ENCODE measurements at places on chromosomes 1 and 21.

DNA sequence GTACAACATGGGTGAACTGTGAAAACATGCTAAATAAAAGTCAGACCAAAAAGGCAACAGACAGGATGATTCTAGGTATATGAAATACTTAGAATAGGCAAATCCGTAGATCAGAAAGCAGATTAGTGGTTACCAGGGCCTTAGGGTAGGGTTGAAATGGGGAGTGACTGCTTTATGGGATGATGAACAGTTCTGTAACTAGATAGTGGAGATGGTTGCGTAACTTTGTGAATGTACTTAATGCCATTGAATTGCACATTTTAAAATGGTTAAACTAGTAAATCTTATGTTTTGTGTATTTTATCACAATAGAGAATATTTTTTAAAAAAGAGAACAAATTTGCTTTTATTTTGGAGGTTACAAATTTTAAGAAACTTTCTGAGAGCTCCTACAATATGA lies 17.4 kb downstream of the ZNF326 start:
- H3K27ac ChIP-seq: no peak overlapping the region
- H3K4me3 ChIP-seq: no peak overlapping the region
- no peak for DNase-seq
- no peaks in the 10 kb centered on the region for H3K4me1 ChIP-seq
- peaks cover 31% of the 10 kb centered on the region for H3K36me3 ChIP-seq
- H3K27me3 ChIP-seq: no peaks in the 10 kb centered on the region

DNA sequence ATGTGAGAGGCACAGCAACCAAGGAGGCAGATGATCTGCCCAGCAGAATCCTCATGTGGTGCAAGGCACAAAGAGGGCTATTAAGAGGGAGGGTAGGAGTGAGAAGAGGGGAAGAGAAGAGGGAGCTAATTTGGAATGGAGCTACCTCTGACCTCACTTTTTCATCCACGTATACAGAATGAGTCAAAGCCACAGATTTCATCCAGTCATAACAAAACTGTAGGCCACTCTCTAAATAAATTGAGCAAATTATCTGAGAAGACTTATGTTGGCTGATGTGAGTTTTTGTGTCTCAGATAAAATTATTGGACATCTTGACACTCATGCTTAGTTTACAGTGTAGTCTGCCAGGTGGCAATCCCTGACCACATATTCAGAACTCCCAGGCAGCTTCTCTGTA lies 325.6 kb downstream of the TTLL7 start:
- H3K4me3 ChIP-seq: no peak overlapping the region
- H3K27me3 ChIP-seq: peaks cover 1% of the 10 kb centered on the region
- no peaks in the 10 kb centered on the region for H3K4me1 ChIP-seq
- peaks cover 2% of the 10 kb centered on the region for H3K36me3 ChIP-seq
- no peak overlapping the region for H3K27ac ChIP-seq
- no peak for DNase-seq

GRCh38 chr1:177586429-177586828 lies 383.4 kb downstream of the SEC16B start:
- no peak overlapping the region for H3K27ac ChIP-seq
- no peaks in the 10 kb centered on the region for H3K36me3 ChIP-seq
- no peak for DNase-seq
- peaks cover 3% of the 10 kb centered on the region for H3K27me3 ChIP-seq
- H3K4me3 ChIP-seq: no peak overlapping the region

DNA sequence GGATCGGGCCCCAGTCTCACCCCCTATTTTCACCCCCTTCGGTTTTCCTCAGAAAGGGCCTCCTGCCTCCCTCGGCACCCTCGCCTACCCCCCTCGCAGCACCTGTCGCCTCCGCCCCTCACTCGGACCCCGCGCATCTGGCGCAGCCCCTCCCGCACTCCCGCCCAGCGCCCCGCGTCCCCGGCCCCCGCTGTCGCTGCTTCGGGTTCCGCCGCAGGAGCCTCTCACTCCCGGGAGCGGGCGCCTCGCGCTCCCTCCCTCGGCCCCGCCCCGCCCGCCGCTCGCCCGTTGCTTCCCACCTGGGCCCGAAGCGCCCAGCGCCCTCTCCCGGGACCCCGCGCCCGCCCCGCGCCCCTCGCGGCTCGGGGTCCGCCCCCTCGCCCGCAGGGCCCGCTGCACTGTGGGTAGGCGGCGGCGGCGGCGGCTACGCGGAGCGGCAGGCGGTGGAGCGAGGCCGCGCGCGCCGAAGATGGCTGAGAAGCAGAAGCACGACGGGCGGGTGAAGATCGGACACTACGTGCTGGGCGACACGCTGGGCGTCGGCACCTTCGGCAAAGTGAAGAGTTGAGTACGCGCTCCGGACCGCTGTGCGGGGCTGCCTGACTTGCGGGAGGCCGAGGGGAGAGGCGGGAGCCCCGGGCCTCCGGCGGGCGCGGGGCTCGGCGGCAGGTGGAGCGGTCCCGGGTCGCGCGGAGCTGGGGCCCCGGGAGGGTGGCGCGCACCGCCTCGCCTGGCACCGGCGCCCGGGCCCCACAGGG lies at the start of gene PRKAA2:
Gene PRKAA2 (plus strand): TSS at position 396 of the 758 bp plus-strand sequence. CDS start 74 bp downstream, at position 470.
- H3K4me1 ChIP-seq: peaks cover 9% of the 10 kb centered on the region
- no peak within 1 kb of the TSS for H3K27ac ChIP-seq
- H3K36me3 ChIP-seq: no peaks in the 10 kb centered on the region

- H3K27ac ChIP-seq: no peak overlapping the region
- no peak for DNase-seq
- H3K4me3 ChIP-seq: peak overlapping the region; percentile 3
These were observed 58.5 kb upstream of the BCL10 start for GRCh38 chr1:85334962-85335361.

GRCh38 chr1:213162338-213162737 lies 111.3 kb downstream of the RPS6KC1 start:
- H3K4me3 ChIP-seq: no peak overlapping the region
- H3K27ac ChIP-seq: peak overlapping the region; percentile 2
- no peak for DNase-seq

GRCh38 chr1:152252157-152252556 lies 28.2 kb upstream of the HRNR start:
- H3K36me3 ChIP-seq: no peaks in the 10 kb centered on the region
- H3K27me3 ChIP-seq: peaks cover 4% of the 10 kb centered on the region

GRCh38 chr1:40797668-40798010 lies 14.1 kb downstream of the KCNQ4 start:
- no peak overlapping the region for H3K27ac ChIP-seq
- H3K27me3 ChIP-seq: peaks cover 3% of the 10 kb centered on the region
- H3K4me1 ChIP-seq: peaks cover 30% of the 10 kb centered on the region
- H3K36me3 ChIP-seq: no peaks in the 10 kb centered on the region

GRCh38 chr1:86100401-86100800 lies 56.2 kb downstream of the COL24A1 start:
- peaks cover 3% of the 10 kb centered on the region for H3K27me3 ChIP-seq
- DNase-seq: no peak
- H3K36me3 ChIP-seq: no peaks in the 10 kb centered on the region
- H3K4me1 ChIP-seq: no peaks in the 10 kb centered on the region

- no peak overlapping the region for H3K27ac ChIP-seq
- peaks cover 2% of the 10 kb centered on the region for H3K4me1 ChIP-seq
- H3K36me3 ChIP-seq: no peaks in the 10 kb centered on the region
These were observed 6.2 kb downstream of the KCNK1 start for GRCh38 chr1:233620065-233620464.

DNA sequence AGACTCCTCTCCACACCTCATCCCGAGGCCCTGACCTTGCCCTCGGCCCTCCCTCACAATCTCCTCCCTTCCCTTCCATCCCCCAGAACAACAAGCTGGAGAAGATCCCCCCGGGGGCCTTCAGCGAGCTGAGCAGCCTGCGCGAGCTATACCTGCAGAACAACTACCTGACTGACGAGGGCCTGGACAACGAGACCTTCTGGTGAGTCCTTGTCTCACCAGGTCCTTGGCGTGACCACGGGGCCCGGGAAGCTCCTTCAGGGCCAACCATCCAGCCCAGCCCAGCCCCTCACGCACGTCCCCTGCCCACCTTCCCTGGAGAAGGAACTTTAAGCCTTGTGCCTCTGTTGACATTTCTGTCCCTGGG lies 15.6 kb downstream of the PODN start:
- H3K27me3 ChIP-seq: peaks cover 8% of the 10 kb centered on the region
- H3K4me1 ChIP-seq: no peaks in the 10 kb centered on the region
- H3K36me3 ChIP-seq: no peaks in the 10 kb centered on the region
- H3K27ac ChIP-seq: no peak overlapping the region
- no peak overlapping the region for H3K4me3 ChIP-seq

- no peak for DNase-seq
- H3K4me3 ChIP-seq: peak overlapping the region; percentile 94
- H3K27ac ChIP-seq: peak overlapping the region; percentile 99
- peaks cover 32% of the 10 kb centered on the region for H3K36me3 ChIP-seq
- no peaks in the 10 kb centered on the region for H3K27me3 ChIP-seq
These were observed 3.0 kb downstream of the IER5 start for GRCh38 chr1:181091309-181092040.

DNA sequence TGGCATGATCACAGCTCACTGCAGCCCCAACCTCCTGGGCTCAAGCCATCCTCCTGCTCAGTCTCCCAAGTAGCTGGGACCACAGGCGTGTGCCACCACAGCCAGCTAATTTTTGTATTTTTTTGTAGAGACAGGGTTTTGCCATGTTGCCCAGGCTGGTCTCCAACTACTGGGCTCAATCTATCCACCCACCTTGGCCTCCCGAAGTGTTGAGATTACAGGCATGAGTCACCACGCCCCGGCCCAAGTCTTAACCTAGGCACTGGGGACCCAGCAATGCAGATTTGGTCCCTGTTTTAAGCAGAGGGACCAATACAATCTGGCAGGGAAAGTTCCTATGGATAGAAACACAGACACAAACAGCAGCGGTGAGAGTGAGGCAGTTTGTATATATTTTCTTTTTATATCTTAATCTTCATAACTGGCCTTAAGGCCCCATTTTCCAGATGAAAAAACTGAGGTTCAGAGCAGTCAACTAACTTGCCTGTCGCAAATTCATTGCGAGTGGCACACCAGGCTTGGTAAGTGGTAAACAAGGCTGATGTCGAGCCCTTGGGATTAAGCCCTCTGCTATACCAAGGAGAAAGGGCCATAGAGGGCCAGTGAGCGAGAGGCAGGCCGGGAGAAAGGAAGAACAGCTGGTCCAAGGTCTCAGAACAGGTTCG lies 77.8 kb upstream of the TINAGL1 start:
- DNase-seq: no peak
- H3K27me3 ChIP-seq: peaks cover 6% of the 10 kb centered on the region
- H3K4me1 ChIP-seq: no peaks in the 10 kb centered on the region
- H3K36me3 ChIP-seq: no peaks in the 10 kb centered on the region
- H3K4me3 ChIP-seq: no peak overlapping the region

GRCh38 chr1:108560189-108560873 lies 431 bp downstream of the EEIG2 start:
- DNase-seq: no peak
- H3K4me1 ChIP-seq: peaks cover 15% of the 10 kb centered on the region
- no peaks in the 10 kb centered on the region for H3K27me3 ChIP-seq
- peak overlapping the region; percentile 39 for H3K27ac ChIP-seq
- H3K36me3 ChIP-seq: no peaks in the 10 kb centered on the region

GRCh38 chr1:66283622-66284041 lies 250.3 kb upstream of the SGIP1 start:
- H3K4me1 ChIP-seq: peaks cover 36% of the 10 kb centered on the region
- H3K27ac ChIP-seq: peak overlapping the region; percentile 88
- H3K27me3 ChIP-seq: no peaks in the 10 kb centered on the region
- no peaks in the 10 kb centered on the region for H3K36me3 ChIP-seq

- no peaks in the 10 kb centered on the region for H3K27me3 ChIP-seq
- H3K36me3 ChIP-seq: peaks cover 2% of the 10 kb centered on the region
- H3K27ac ChIP-seq: no peak overlapping the region
- H3K4me1 ChIP-seq: peaks cover 3% of the 10 kb centered on the region
- H3K4me3 ChIP-seq: no peak overlapping the region
- no peak for DNase-seq
These were observed 102.2 kb upstream of the HAO2 start for GRCh38 chr1:119266386-119266785.

DNA sequence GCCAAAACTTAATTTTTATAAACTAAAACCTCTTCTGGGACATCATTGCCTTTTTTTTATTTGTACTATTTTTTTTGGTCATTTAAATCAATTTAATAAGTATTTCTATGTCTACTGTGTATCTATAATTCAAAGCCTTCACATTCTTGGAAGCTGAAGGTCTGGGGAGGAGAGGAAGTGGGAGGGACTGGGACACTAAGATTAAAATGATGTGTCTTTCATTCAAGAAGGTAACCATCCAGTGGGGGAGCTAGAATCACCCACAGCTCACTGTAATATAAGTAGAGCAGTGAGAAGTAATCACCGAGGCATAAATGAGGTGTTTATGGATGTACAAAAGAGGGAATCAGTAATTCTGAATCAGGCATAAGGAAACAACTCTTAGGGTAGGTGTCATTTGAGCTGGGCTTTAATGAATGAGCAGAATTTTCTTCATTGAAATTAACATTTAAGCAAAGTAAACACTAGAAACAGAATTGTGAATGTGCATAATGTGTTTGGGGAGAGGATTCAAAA lies 52.8 kb downstream of the PTGER3 start:
- no peaks in the 10 kb centered on the region for H3K4me1 ChIP-seq
- no peak overlapping the region for H3K27ac ChIP-seq
- no peak for DNase-seq
- peaks cover 2% of the 10 kb centered on the region for H3K27me3 ChIP-seq
- H3K4me3 ChIP-seq: no peak overlapping the region
